ENCODE measurements at places on chromosomes 1 and 21. TPM values are rescaled to one million over a fixed set of nuclear protein-coding genes. Genes with fewer than 3 reads are reported as not detected.

DNA sequence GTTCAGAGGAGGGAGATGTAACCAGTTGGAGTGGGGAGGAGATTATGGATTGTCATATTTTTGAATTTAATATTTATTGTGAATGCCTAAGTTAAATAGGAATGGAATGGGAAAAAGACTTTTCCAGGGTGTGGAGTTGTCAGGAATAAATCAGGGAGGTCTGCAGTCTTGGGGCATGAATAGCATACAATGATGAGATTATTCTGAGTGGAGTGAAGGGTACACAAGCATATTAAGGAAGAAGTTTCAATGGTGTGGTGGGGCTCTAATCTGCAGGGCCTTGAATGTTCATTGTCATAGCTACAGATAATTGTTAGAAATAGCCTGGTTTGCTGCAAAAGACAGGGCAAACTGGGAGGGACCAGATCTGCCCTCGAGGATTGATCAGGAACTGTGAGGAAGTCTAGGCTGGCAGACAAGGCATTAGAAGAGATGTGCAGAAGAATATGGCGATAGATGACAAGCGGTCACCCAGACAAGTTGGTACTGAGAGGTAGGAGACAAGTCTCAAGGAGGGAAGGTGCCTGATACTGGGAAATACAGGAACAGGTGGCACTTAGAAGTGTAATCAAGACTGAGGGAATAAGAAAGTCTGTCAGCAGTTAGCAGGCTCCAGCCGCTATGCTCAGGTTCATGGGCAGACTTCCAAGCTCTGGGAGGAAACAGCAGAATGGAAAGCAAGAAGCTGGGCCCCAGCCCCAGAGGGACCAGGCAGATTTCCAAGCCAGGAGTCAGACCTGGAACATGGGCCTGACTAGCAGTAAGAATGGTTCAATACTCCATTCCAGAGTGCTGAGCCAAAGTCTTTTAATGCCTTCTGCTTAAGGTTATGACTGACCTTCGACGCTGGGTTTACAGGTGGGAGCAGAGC, 20.9 kb upstream of the RGL1 start:
- no peak for DNase-seq

DNA sequence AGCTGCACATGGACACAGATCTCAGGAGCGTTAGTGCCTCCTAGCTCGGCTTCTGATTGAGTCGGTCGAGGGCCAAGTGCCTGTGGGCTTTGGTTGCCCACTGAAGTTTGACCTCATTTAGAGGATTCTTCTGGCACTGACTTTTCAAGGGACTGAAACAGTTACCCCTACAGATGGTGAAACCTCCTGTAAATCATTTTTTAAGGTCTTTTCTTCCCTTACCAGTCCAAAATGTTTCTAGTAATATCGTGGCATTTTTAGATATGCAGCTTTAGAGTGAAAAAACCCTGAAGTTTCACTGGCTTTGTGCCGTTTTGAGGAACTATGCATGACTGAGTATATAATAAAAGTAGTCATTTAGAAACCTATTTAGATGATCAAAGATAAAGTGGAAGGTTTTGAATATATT, 34.7 kb upstream of the L1TD1 start:
- DNase-seq: no peak

GRCh38 chr21:36909901-36910561, 56.4 kb downstream of the HLCS start:
- peak; percentile 30 for DNase-seq

DNA sequence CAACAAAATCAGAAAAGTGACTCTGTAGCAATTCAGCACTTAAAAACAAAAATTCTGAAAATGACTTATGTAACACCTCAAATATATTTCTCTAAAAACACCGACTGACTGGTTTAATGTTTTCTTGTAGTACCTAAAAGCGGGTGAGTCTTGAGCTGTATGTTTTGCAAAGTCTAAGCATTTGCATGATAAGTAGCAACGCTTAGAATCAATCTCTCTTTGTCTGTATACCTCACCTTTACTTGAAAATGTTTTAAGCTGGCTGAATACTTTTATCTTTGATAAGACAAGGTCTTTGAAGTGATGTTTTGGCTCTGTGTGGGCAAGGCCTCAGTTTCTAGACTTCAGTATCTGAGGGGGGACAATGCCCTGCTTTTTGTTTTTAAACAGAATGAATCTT, 8.2 kb downstream of the ITPKB start:
- peak; percentile 49 for DNase-seq

GRCh38 chr21:26127918-26128317, 42.7 kb downstream of the APP start:
- DNase-seq: no peak

SELENOF gene
- 295 TPM for polyA plus RNA-seq

C1orf53 gene
- not detected for polyA plus RNA-seq

SH2D1B gene
- 0.19 TPM for polyA plus RNA-seq

DNA sequence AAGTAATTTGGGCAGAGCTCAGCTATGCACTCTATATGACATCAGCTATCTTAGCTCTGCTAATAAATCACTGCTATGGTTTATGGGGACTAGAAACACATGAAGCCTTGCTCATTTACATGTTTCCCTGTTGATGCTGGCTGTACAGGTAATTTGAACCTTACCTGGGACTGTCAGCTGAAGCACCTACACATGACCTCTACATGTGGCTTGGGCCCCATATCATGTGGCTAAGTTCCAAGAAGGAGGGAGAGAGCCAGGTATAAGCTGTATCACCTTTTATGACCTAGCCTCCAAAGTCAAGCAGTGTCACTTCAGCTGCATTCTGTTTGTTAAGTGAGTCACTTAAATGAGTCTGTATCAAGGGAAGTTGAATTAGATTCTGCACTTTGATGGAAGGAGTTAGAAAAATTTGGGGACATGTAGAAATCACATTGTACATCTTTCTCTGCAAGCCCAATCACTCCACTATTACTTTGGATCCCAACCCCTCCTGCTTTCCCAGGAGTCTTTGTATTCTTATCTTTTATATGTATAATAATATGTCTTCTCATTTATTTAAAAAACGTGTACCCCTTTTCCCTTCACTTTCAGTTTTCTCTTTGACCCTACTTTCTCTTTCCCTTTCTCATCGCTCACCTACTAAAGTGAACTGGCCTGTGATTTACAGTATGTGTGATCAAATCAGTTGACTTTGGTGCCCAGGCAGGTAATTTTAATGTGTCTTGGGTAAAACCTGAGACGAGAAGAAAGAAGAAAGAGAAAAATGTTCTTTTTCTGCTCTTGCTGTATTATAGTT, 53.4 kb upstream of the PRKACB start:
- DNase-seq: peak; percentile 30

CHTOP gene
- 73.1 TPM for polyA plus RNA-seq

DNA sequence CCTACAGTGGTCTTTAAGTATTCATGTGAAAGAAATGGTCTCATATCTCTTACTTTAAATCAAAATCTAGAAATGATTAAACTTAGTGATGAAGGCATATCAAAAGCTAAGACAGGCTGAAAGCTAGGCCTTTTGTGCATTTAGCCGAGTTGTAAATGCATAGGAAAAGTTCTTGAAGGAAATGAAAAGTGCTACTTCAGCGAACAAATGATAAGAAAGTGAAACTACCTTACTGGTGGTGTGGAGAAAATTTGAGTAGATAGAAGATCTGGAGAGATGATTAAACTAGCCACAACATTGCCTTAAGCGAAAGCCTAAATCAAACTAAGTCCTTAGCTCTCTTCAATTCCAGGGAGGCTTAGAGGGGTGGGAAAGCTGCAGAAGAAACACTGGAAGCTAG, 147.6 kb downstream of the DSCAM start:
- no peak for DNase-seq

NAXE gene
- 87.3 TPM for polyA plus RNA-seq

GRCh38 chr21:46393451-46393940, 65.2 kb upstream of the DIP2A start:
- DNase-seq: no peak

DNA sequence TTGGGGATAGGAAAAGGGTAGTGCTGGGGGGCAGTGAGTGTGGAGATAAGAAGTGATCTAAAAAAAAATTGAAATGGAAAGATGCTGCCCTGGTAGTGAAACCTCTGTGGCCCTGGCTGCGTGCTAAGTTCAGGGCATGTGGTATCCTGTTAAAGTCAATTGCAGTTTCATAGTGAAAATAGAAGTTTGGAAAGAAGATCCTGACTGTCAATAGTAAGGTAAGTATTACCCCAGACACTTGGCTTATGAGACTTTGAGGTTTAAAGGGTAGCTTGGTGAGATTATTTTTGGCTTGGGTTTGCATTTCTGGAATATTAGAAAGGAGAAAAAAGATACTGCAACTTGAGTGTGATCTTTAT, 6.8 kb downstream of the ARID1A start:
- peak; percentile 43 for DNase-seq

ALX3 gene
- polyA plus RNA-seq: not detected

- DNase-seq: no peak
Observed at GRCh38 chr1:149936992-149937705, 470 bp upstream of the MTMR11 start.

- DNase-seq: no peak
Observed at GRCh38 chr1:200176798-200177197, 149.3 kb downstream of the NR5A2 start.

TMEM269 gene
- polyA plus RNA-seq: not detected

DNA sequence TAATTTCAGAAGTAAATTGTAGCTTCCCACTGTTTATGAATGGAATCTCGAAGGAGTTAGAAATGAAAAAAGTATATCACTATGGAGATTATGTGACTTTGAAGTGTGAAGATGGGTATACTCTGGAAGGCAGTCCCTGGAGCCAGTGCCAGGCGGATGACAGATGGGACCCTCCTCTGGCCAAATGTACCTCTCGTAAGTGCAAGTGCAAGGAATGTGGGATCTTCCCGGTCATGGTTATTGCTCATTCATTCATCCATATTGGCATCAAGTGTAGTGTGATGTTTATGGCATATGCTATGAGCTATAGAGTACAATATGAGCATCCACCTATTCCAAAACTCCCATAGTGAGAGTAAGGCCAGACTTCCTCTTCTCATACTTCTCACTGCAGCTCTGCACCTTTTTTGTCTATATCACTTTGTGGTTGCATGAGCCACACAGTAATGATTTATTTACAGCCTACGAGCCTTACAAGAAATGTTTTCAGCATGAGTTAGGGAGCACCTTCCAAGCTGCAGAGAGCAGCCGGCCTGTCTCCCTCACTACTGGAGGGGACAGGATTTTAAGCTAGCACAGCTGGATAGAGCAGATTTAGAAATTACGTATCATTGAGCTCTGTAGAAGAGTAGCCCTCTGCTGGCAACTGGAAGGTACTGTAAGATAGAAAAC, 24.9 kb upstream of the CR1L start:
- DNase-seq: peak; percentile 49

DNA sequence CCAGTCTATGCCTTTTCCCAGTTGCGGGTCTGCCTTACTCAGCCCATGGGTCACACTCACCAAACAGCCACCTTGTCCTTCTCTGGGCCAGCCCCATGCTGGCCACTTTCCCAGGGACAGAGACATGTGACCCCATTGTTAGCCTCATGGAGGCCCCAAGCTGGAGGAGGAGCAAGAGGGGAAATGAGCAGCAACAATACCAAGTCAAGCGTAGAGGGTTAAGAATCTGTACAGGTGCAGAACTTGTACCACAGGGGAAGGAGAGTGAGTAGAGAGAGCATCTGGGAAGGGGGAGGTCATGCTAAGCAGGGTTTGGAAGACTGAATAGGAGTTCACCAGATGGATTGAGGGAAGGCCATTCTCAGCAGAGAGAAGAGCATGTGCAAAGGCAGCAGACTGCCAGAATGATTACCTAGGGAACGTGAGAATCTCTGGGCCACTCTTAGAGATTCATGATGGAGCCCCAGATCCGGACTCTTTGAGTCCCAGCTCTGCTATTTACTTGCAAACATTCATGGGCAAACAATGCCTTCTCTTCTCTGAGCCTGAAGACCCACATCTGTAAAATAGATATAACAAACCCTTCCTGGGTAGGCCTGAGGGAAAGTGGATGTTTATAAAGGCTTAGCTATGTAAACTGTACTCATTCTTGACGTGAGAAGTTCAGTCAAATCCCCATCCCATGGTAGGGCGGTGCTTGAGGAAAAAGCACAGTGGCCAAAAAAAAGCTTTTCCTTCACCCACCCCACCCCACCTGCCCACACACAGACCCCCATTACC, 2.8 kb upstream of the SLC2A1 start:
- DNase-seq: no peak

NDC1 gene
- 3.3 TPM for polyA plus RNA-seq

CADM3 gene
- polyA plus RNA-seq: not detected

DNA sequence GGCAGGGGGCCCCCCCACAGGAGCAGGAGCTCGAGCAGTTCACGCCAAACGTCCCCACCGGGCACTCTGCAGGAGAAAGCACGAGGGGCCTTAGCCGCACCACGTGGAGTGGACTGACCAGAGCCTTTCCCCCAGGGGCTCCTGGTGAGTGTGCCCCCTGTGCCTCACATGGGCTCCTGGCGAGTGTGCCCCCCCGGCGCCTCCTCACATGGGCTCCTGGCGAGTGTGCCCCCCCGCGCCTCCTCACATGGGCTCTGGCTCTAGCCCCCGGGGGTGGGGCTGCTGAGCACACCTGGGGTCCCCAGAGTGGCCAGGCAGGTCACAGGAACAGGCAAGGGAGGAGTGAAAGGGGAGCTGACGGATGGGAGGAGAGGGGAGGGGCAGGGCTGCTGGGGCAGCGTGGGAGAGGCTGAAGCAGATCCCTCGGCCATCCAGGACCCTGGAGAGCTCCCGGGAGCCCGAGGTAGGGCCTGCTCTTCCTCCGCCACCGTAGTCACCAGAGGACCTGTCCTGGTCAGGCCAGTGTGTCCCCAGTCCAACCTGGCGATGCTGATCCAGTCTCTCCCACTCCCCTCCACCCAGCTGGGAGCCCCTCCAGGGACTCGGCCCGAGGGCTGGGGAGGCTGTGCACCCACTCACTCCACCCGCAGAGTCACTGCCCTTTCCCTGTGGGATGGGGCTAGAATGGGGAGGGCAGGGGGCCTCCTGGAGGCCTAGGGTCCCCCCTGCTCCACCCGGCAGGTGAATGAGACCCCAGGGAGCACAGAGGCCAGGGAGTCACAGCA, 47.6 kb downstream of the ARHGEF16 start:
- DNase-seq: peak; percentile 23

PYGO2 gene
- polyA plus RNA-seq: 47.2 TPM

DNA sequence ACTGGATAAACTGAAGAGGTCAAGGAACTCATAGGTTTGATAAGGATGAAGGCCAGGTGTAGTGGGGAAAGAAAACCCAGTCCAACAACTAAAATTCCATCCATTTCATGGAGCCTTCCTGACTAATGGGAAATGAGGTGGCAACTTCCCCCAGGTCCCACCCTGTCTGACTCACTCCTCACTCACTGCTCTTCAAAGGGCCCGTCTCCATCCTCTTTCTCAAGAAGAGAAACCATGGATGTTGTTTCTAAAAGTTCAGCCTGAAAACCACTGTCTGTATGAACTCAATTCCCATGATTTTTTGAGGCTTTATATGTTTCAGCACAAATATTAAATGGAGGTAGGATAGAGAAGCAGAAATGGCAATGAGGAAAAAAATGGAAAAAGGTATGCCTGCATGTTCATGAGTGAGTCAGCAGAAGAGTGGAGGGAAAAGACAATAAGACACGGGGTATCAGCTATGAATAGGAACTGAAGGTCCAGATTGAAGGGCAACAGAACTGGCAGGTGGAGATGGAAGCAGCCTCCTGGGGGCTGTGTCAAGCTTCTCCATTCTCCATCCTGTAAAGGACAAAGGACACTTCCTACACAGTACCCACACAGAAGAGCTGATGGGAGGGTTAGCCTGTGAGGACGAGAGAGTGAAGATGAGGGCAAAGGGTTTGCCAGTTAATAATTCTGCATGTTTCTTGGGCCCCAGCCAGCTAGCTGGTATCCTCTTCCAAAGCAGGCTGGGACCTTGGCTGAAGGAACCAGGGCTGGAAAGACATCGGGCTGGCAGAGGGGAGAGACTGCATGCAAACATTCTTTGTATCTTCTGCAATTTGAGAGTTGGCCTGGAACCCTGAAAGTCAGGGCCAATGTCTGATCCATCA, 5.5 kb upstream of the ELOVL1 start:
- no peak for DNase-seq

GRCh38 chr1:203439131-203439730, 36.4 kb upstream of the PRELP start:
- DNase-seq: no peak

Data from CD4-positive, CD25-positive, alpha-beta regulatory T cell (primary cell).